ENCODE measurements at places on chromosomes 11 and 22.

GRCh38 chr11:2795491-2795991, 90.0 kb downstream of the CDKN1C start:
- DNase-seq, result no peak

- DNase-seq, result no peak
Measured at GRCh38 chr22:44119669-44120313, 60.9 kb upstream of the PARVG start.

DNA sequence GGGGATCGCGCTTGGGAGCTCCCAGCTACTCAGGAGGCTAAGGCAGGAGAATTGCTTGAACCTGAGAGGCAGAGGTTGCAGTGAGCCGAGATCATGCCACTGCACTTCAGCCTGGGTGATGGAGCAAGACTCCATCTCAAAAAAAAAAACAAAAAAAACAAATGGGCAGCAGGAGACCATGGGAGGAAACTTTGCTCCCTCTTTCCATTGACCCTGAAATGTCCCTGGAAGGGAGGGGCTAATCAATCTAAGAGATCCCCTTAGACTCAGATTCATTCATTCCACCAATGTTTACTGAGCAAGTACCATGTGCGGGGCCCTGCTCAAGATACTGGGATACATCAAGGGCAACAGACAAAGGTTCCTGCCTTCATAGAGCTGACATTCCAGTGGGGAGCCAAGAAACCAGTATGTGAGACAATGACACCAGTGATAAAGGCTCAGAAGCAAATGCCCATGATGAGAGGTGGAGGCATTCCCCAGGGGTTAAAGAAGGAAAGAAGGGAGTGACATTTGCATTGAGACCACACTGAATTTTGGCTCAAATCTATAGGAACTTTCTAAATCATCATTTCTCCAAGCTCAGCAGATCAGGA, 37.7 kb upstream of the TFIP11 start:
- no peak for DNase-seq

GRCh38 chr11:41281131-41281742, 178.2 kb downstream of the LRRC4C start:
- DNase-seq, result no peak

GRCh38 chr11:127126986-127127385, 126.4 kb upstream of the KIRREL3 start:
- no peak for DNase-seq

All from GM13976 (cell line).